ENCODE measurements at places on chromosomes 12 and 14. TPM values are rescaled to one million over a fixed set of nuclear protein-coding genes. Genes with fewer than 3 reads are reported as not detected.

The AMN gene
- total RNA-seq, result 2.0 TPM

The CREBL2 gene
- total RNA-seq, result 14.8 TPM

The SAMD15 gene
- 2.1 TPM for total RNA-seq

The OTX2 gene
- total RNA-seq, result 8.2 TPM

Data from astrocyte (in vitro differentiated cells and primary cell).